ENCODE measurements at places on chromosomes 4 and X.

DNA sequence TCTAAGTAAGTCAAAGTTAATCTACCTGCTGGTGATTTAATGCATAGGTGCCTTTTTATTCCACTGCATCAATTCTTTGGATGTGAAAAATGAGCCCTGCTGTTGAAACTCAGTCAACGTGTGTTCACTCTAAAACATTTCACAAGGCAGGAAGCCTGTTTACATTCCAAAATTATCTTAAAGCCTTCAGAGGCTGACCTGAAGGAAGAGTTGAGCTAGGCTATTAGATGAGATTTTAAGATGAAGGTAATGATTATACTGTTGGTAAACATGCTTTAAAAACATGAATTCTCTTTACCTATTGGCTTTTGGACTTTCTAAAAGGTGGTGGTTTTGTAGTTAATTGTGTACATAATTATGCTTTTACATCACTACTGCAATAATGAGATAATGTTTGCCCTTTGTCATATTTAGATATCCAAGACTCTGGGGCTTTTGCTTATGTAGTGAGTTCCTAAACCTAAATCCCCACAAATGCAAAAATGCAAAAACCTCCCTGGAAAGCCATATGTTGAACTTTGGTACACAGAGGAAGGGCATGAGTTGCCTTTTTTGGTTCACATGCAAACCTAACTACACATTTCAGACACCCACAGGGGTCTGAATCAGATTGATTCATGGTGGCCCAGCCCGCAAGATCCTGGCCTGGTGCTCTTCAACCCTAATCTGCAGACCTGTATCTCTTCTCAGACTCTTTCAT lies 92.3 kb downstream of the KLHL8 start:
- DNase-seq, result no peak

GRCh38 chr4:68416591-68416990 lies 30.7 kb upstream of the TMPRSS11E start:
- no peak for DNase-seq

DNA sequence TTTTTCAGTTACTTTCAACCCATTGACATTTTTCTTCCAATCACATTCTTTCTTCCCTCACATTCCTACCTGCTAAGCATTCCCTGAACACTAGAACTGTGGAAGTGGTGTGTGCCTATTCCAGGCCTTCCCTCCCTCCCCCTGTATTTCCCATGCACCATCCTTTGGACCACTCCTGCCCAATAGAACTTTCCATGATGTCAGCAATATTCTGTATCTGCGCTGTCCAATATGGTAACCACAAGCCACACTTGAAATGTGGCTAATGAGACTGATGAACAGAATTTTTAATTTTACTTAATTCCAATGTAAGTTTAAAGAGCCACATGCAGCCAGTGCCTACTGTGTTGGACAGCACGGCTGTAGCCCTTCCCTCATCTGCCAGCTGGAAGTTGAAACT lies 57.5 kb downstream of the DCTD start:
- no peak for DNase-seq

GRCh38 chrX:40172401-40173142 lies 74.8 kb upstream of the BCOR start:
- DNase-seq, result peak; percentile 45

DNA sequence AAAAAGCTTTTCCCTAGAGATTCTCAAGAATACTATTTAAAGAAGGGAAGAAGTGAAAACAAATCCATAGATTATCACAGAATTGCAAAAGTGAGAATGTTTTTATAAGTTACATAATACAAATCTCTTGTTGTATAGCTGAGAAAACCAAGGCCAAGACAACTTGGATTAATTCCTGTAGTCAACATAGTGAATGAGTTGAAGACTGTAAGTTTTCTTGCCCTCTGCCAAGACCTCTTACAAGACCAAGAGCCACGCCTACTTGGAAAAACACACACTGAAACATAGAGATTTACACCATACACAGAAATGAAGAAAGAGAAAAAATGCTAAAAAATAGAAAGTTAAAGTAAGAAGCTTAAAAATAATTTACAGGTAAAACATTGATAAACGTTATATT lies 2024.0 kb downstream of the PCDH7 start:
- DNase-seq, result no peak

GRCh38 chr4:176052744-176053143 lies 12.9 kb upstream of the WDR17 start:
- DNase-seq, result no peak

DNA sequence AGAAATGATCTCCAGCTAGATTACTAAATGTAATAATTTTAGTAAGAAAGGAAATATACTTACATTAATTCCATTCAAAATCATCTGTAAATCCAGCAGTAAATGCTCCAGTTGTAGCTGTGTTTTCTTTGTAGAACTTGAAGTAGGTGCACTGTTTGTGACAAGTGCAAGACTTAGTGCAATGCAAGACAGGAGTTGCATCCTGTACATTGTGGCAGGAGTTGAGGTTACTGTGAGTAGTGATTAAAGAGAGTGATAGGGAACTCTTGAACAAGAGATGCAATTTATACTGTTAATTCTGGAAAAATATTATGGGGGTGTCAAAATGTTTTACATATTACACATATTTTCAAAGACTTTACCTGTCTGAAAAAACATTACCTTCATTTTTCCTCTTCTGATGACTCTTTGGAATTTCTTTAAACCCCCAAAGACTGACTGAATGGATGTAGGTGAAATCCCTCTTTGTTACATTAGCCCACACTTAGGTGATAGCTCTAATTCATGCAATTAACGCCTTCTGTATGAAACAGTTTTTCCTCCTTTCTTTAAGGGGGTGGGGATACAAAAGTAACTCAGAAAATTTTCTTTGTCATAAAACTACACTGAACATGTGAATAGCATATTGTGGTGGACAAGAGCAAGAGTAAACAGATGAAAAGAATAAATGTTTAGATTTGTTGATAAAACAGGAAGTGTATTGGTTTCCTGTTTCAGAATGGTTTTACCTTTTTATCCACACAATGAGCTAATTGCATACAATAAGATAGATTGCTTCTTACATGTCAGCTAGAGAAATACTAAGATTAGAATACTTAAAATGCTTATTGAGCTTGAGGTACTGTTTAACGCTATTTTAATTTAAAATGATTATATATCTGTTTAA lies at the start of gene IL2:
IL2 (minus strand) TSS at position 495 of the 886 bp plus-strand sequence; CDS start at position 210, 285 bp downstream.
- DNase-seq, result peak; percentile 3

GRCh38 chrX:19883878-19884277 lies 3.5 kb downstream of the SH3KBP1 start:
- no peak for DNase-seq

DNA sequence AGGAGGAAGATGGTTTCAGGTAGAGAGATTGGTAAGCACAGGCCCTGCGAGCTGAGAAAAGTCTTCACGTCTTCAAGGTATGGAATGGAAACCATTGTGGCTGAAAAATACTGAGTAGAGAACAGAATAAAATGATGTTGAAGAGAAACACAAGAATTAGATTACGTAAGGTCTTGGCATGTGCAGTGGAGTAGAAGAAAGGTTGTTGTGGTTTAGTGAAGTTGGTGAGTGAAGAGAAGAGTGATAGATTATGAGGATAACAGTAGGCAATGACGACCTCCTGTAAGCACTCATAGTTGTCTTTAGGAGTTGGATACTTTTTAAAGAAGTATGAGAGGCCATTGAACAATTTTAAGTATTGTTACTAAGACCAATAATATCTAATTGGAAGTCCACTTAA lies 642.6 kb downstream of the PCDH7 start:
- DNase-seq, result no peak

- DNase-seq, result no peak
These were observed 524 bp upstream of the EXOSC9 start for GRCh38 chr4:121800638-121800960.

GRCh38 chr4:1763550-1764080 lies 29.5 kb upstream of the FGFR3 start:
- no peak for DNase-seq

- DNase-seq, result no peak
These were observed 172.7 kb upstream of the IGFBP7 start for GRCh38 chr4:57282933-57283310.

DNA sequence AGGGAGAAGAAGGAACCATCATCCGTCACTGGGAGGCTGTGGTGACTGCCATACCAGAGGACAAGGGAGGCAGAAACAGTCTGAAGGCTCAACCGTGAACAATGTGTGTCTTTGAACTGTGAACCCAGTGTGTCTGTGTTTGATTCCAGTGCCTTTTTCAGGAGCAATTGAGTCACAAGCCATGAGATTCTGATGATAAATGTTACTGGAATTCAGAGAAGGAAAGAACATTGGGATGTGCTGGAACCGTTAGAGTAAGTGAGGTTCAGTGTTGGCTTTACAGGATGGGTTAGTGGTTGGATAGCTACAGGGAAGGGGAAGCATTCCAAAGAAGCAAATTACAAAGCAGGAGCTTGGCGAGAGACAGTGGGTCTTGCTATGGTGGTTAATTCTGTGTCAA lies 464.4 kb downstream of the TRIML1 start:
- no peak for DNase-seq

DNA sequence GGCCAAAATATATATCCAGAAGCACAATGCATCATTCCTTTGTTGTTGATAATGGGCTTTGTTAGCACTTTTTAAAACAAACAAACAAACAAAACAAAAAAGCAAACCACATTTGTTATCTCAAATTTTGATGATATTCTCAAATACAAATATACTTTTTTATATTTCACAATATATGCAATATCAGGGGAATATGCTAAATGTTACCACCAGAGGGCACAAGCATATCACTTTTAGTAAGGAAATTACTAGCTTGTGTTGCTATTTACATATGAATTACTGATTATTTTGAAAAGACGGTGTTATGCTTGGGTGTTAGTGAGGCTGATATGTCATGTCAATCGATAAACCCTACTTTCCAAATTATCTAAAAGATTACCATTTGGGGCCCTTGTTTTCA lies 29.1 kb downstream of the RIPPLY1 start:
- no peak for DNase-seq

DNA sequence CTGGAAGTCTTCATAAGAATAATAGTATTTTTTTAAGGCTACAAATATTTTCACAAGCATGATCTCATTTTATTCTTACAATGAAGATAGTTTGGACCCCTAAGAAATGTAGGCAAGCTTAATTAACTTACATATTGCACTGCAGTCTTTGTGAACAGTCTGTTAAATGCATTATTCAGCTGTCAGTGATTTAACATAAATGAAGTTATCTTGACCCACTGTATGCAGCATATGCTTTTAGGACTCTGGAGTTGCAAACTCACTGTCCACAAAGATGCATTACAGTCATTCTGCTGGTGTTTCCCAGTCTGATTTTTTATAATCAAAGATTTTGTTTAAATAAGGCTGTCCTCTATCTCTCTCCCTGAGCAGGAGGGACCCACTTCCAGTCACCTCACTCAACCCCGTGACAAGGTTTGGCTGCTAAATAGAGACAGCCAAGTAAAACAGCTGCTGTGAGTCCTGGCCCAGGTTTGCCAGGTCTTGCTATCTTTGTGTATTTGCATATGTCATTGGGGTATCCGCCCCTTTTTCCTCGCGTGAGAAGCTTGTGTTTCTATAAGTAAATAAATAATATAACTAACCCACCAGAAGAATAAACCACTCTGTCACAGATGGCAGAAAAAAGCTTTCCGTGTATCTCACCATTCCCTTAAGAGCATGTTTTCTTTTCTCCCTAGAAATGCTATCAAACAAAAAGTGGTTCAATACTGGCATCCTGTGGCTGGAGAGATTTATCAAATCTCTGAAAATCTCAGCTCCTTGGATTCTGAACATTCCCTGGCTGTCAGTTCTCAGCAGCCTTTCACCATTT lies 67.0 kb downstream of the SLC7A11 start:
- no peak for DNase-seq

DNA sequence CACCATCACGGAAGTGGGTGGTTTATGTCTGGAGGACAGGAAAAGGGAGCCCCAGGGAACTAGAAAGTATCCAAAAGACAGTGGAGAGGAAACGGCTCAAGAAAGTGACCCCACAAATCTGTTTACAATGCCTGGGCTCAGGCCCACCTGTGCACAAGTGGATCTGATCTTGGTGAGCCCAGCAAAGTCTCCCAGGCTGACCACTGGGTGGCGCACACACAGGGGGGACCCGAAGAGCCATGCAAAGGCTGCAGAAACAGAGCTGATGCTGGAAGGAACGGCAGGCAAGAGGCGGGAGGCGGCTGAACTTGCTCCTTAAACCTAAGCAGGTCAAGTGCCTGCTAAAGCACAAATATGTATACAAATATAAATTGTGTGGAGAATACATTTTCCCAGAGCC lies 9.6 kb downstream of the HAUS7 start:
- peak; percentile 10 for DNase-seq

- DNase-seq, result no peak
These were observed 6.7 kb downstream of the NUP62CL start for GRCh38 chrX:107199491-107199890.

- DNase-seq, result no peak
These were observed 863 bp downstream of the CPE start for GRCh38 chr4:165379678-165380064.

DNA sequence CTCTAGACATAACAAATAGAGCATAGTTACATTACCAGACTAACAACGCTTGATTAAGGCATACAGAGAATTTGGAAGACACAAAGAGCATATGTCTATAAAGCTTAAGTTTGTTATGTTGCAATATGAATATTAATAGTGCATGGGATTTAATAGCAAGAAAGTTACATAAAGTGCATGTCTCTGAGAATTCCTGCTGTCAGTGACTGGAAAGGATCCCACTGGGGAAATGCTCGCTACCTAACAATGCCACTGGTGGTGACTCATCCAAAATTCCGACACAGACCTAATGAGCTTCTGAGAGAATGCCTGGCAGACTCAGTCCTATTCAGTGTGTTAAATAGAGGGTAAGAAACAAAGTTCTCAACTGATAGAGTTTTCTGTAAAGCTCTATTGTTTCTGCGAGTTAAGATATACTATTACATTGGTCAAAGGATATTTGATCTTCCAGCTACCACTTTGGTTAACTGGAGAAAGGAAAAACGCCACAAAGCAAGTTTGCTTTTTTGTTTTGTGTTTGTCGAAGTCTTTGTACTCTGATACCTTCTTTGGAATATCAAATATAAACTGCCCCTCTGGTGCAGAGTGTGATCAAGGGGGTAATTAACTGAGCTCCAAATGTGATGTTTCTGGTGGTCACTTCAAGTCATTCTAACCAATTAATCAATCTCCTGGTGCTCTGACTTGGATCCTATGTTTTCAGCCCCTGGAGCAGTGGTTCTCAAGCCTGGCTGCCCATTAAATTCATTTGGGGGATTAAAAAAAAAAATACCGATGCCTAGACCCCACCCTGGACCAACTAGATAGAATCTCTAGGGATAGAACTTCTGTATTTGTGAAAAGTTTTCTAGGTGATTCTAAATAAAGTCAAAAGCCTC lies 107.9 kb downstream of the PALLD start:
- no peak for DNase-seq

DNA sequence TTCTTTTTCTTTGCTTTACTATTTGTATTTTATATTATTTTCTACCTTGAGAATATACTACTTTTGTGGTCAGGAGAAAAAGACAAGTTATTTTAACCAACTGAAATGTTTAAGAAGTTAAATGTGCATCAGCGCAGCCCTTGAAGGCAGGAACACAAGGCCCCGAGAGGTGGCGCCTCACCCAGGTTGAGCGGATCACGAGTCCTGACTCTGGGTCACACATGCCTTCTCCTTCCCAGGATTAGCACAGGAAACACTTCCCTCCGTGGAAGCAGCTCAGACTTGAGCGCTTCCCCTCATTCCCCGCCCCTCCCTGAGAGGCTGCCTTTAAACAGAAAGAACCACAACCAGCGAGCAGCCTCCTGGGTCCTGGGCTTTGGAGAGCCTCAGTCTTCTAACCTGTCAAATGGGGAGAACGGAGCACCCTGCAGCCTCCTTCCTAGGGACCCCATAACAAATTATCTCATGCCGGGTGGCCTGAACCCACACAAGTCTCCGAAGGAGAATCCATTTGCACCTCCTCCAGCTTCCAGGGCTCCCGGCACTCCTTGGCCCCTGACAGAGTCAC lies 217.6 kb downstream of the AFAP1 start:
- no peak for DNase-seq

- DNase-seq, result no peak
These were observed 1854.6 kb downstream of the PCDH7 start for GRCh38 chr4:32574803-32575202.
